ENCODE measurements at places on chromosomes 1 and 21.

DNA sequence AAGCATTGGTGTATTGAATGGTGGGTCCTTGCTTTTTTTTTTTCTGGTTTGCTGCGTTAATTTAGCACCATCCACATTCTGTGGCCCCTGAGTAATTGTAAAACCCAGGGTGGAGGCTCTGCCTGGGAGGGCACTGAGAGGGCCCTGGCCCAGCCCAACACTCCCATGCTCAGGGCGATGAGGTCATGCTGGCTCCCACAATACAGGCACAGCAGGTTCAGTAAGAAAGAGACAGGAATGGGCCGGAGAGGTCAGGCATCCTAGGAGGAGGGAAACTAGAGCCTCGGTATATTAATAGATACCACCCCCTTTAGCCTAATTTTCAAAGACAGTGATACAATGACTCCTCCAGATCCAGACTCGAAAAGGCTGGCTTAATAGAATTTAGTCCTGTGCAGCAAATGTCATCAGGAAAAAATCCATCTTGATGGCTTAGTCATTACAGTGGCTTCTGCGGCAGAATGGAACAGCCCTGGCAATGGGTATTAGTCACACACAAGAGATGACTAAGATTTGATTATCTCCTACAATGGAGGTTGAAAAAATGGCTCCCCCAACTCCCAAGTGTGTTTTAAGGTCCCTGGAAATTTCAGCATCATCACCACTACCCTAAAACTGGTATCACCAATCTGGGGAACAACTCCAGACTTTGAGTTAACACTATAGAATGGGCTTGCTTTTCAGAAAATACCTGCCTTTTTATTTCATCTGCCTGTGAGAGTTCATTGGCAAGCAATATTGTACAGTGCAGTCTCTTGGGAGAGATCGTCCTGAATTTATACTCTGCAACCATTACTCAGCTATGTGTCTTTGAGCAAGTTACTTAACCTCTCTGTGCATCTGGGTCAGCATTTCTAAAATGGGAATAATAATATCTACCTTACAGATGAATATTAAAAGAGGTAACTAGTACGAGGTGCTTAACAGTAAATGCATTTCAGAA lies 43.9 kb upstream of the LYST start:
- DNase-seq: peak; percentile 57

GRCh38 chr1:183933528-183934179 lies 103.9 kb downstream of the COLGALT2 start:
- no peak for DNase-seq

GRCh38 chr1:214019499-214019898 lies 31.7 kb downstream of the PROX1 start:
- no peak for DNase-seq

GRCh38 chr1:27873671-27874384 lies 1.5 kb downstream of the THEMIS2 start:
- no peak for DNase-seq

DNA sequence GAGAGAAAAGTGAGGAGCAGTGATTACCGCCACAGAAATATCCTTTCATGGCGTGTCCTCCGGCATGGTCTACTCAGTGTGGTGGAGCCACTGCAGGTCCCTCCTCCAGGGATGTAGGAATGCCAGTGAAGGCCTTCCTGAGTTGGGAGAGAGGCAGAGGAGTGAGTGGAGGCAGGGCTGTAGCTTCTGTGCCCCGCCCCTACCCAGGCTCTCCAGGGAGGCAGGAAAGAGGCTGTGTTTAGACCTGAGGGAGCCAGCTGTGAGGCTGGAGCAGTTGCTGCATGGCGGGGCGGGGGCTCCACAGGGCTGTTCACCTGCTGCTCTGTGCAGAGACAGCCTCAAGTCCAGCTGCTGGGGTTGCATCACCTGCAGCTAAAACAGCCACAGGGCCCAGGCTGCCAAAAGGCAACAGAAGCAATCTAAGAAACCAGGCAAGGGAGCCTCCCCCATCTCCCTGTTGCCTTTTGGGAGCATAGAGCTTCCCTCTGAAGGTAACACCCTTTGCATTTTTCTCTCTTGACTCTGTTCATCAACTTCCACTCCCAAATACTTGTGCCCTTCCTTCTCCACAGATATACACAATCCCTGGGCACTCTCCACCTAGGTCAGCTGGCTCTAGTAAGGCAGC lies 801 bp upstream of the ANXA9 start:
- no peak for DNase-seq

DNA sequence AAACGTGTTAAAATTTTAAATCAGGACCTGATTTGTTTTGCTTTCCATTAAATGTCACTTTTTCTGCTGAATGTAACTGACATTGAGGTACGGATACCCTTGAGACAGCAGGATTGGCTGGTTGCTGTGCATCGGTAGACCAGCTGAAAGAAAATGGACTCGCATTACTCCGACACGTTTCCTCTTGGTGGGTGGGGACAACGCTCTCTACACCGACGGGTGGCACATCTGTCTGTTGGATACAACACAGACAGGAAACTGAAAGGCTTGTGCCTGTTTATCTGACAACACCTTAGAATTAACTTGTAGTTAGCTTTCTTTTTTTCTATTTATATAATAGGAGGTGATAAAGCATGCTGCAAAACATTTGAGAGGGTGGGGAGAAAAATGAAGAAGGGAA lies 19.4 kb downstream of the PRPF38A start:
- peak; percentile 69 for DNase-seq

DNA sequence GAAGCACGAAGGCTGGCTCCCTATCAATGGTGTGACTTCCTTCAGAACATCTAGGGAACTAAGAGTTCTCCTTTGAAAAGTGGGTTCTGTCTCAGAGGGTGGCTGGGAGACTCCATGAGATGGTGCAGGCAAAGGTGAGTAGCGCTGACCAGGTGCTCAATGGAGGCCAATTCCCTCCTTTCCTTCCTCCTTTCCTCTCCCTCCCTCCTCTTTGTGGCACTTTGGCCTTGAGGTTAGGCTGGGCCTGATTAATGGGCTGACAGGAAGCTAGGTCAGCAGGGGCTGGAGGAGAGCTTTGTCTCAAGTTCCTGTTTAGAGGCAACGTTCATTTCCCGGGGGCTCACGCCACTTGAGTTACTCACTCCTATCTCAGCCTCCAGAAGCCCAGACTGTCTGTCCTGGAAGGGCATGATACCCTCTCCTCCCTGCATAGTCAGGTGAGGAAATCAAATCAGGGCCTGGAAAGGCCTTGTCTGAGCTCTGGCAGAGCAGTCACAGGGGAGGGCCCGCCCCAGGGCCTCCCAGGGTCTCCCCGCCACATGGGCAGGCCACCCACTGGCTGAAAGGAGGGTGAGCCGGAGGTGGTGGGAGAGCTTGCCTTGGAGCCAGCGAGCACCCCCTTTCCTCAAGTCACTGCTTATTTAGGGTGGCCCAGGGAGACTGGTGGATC lies 58.4 kb upstream of the SSBP3 start:
- no peak for DNase-seq

DNA sequence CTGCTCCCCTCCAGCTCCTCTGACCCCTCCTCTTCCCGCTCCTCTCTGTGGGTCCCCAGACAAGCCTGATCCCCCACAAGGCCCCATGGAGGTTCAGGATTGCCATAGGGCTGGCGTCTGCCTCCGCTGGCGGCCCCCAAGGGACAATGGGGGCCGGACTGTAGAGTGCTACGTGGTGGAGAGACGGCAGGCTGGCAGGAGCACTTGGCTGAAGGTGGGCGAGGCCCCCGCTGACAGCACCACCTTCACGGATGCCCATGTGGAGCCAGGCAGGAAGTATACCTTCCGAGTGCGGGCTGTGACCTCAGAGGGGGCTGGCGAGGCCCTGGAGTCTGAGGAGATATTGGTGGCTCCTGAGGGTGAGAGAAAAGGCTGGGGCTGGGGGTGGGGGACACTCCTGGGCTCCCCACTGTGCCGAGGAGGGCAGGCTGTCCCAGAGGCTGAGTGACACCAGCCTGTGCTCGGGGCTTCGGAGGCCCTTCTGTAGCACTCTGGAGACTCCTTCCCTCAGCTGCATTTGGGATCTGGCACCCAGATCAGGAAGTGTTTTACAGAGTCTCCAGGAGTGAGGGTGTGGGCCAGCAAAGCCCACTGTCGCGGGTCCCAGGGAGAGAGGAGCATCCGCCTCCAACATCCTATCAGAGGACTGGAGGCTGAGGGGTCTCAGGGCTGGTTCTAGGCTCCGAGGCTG lies 25.9 kb downstream of the IGFN1 start:
- no peak for DNase-seq

GRCh38 chr1:236129306-236129705 lies 13.0 kb upstream of the GPR137B start:
- no peak for DNase-seq

DNA sequence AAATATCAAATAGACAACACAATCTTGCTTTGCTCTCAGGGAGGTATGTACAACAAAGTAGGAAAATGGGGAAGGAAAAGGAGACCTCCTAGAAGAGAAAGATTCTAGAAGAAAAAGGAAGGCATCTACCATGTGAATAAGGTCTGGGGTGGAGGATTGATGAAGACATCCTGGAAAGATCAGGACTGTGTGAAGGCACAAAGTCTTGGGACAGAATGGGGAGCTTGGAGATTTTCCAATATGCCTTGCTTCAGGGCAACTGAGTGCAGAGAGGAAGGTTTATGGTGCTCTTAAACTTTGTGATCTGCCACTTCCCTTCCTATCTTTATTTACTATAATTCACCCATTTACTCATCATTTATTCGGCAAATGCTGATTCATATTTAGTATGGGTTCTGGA lies 352.0 kb downstream of the PLPP3 start:
- no peak for DNase-seq

Data from stimulated activated CD4-positive, alpha-beta T cell treated with anti-CD3 and anti-CD28 coated beads, Interleukin-1b, Interleukin-23, amount 100 ng/mL, for 48 hours (primary cell).